Type B pancreatic cell (in vitro differentiated cells): ENCODE measurements at places on chromosomes 3 and 15. TPM values are rescaled to one million over a fixed set of nuclear protein-coding genes. Genes with fewer than 3 reads are reported as not detected.

- no peak overlapping the region for H3K4me3 ChIP-seq
- no peaks in the 10 kb centered on the region for H3K27me3 ChIP-seq
- no peak for DNase-seq
- peak overlapping the region; percentile 31 for H3K27ac ChIP-seq
- peaks cover 6% of the 10 kb centered on the region for H3K4me1 ChIP-seq
Observed at GRCh38 chr15:66462627-66463026, 34.9 kb downstream of the SNAPC5 start.

DNA sequence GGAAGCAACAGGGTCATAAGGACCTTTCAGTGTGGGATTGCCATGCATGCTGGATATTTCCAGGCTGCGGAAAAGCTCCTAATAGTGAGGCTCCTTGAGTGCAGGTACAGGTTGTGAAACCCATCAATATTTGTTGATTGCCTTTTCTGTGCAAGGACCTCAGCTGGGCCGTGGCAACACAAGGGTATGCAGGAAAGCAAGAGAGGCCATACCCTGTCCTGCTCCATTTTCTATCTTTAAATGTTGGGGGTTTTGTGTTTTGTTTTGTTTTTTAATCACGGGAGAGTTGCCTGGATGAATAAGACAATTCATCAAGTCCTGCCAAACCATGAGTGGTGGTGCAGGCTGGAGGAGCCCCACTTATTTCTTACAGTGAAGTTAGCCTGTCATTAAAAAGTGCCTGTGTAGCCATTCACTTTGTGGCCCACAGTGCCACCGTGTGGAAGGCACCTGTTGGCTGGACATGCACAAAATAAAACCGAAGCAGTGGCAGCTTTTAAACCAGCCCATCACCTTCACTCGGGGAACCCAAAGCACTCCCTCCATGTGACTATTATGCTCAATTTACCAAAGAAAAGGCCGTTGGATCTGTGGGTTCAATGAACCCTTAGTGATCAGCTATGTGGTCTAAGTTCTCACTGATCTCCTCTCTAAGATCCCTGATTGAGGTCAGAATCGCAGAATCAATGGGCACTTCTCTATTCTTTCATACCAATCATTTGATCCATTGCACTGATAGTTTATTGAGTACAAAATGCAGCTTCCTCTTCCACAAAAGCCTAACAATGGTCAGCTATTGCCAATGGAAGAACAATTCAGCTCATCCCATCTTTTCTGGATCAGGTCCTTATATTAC, 42.2 kb downstream of the CLDN18 start:
- no peaks in the 10 kb centered on the region for H3K36me3 ChIP-seq
- DNase-seq, result no peak
- H3K4me3 ChIP-seq, result no peak overlapping the region
- no peaks in the 10 kb centered on the region for H3K4me1 ChIP-seq
- H3K27me3 ChIP-seq, result no peaks in the 10 kb centered on the region

DNA sequence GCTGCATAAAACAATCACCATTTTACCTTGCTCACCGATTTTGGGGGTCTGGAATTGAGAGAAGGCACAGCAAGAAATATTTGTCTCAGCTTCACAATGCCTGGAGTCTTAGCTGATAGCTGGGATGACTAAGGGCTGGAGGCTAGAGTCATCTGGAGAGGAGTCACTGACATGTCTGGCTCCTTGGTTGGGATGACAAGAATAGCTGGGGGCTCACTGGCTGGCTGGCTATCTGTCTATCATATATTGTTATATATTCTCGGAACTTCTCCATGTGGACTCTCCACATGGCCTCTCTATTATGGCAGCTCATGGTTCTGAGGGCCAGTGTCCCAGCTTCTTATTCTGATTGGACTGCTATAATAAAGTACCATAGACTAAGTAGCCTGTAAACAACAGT, 20.0 kb upstream of the TRIM71 start:
- DNase-seq, result no peak
- H3K27ac ChIP-seq, result no peak overlapping the region
- H3K4me3 ChIP-seq, result no peak overlapping the region
- no peaks in the 10 kb centered on the region for H3K27me3 ChIP-seq

- no peak within 1 kb of the TSS for H3K4me3 ChIP-seq
- peaks cover 21% of the 10 kb centered on the region for H3K4me1 ChIP-seq
- H3K36me3 ChIP-seq, result no peaks in the 10 kb centered on the region
- peaks cover 40% of the 10 kb centered on the region for H3K27me3 ChIP-seq
- H3K27ac ChIP-seq, result no peak within 1 kb of the TSS
Observed at GRCh38 chr3:16174389-16174788, at the start of gene GALNT15. TSS of gene GALNT15 (plus strand) at chr3:16174680. CDS start at chr3:16175152, 472 bp downstream.

GRCh38 chr3:196454935-196455334, 22.7 kb upstream of the UBXN7 start:
- H3K27me3 ChIP-seq, result no peaks in the 10 kb centered on the region
- H3K4me1 ChIP-seq, result no peaks in the 10 kb centered on the region
- H3K27ac ChIP-seq, result no peak overlapping the region
- DNase-seq, result no peak

GOLGA8H gene
- 0.77 TPM in 1 of 2 replicates, not detected in the other for total RNA-seq

CHCHD4 gene
- 13.6 and 14.1 TPM in 2 replicates for total RNA-seq

GOLGA6D gene
- 0.19 TPM in 1 of 2 replicates, not detected in the other for total RNA-seq

GRCh38 chr3:123611082-123611481, 26.2 kb upstream of the HACD2 start:
- peaks cover 8% of the 10 kb centered on the region for H3K36me3 ChIP-seq
- no peak overlapping the region for H3K27ac ChIP-seq
- DNase-seq, result no peak
- H3K4me3 ChIP-seq, result no peak overlapping the region

QRICH1 gene
- 115 and 123 TPM in 2 replicates for total RNA-seq

GRCh38 chr3:111311126-111311525, 230.9 kb upstream of the CD96 start:
- peaks cover 5% of the 10 kb centered on the region for H3K4me1 ChIP-seq
- H3K4me3 ChIP-seq, result no peak overlapping the region
- no peak overlapping the region for H3K27ac ChIP-seq
- DNase-seq, result no peak
- H3K27me3 ChIP-seq, result no peaks in the 10 kb centered on the region

GRCh38 chr3:42504334-42505127, 2.1 kb downstream of the VIPR1 start:
- DNase-seq, result peak; percentile 45
- H3K27ac ChIP-seq, result no peak overlapping the region
- peak overlapping the region; percentile 75 for H3K4me3 ChIP-seq

DNA sequence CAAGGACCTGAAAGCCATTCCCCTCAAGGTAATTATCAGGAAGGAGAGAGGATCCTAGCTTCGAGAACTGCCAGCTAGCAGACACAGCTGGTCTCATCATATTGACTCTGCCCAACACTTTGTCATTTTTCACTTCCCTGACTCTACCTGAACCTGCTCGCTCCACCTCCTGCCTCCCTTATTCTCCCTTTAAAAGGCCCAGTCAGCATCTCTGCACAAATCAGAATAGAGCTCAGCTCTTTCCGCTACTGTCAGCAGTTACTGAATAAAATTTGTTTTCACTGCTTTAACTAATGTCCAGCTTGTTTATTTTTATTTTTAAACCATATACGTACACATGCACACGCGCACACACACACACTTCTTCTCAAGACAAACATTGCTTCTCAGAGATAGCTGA, 57.2 kb upstream of the MCF2L2 start:
- peak overlapping the region; percentile 70 for H3K27ac ChIP-seq
- DNase-seq, result no peak
- peaks cover 42% of the 10 kb centered on the region for H3K4me1 ChIP-seq
- H3K4me3 ChIP-seq, result no peak overlapping the region

DNA sequence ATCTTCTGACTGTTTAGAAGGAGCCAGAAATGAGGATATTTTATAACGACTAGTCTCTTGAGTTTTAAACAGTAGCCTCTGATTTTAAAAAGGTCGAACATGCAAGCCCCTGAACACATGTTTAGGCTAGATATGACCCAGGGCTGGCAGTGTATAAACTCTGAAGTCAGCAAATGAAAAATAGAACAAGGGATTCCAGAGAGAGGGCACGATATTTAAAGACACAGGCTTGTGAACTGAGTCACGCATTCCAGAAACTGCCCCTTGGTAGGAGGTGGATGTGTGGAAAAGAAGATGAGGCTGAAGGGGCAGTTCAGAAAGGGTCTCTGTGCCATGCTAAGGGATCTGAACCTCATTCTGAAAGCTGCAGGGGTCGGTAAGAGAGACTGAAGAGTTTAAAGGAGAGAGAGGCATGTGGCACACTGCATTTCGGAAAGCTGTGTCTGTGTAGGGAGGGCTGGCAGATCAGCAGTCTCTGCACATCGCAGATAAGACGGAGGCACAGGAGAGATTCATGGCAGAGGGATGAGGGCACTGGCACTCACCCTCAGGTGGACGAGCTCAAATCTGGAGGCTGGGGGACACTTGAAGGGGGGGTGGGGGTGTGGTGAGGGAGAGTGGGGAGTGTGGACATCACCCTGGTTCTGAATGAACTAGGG, 22.1 kb downstream of the ST8SIA2 start:
- H3K27ac ChIP-seq, result no peak overlapping the region
- no peaks in the 10 kb centered on the region for H3K27me3 ChIP-seq
- H3K4me3 ChIP-seq, result no peak overlapping the region
- DNase-seq, result no peak
- H3K4me1 ChIP-seq, result peaks cover 28% of the 10 kb centered on the region

GRCh38 chr3:32897981-32898623, 53.3 kb upstream of the CCR4 start:
- H3K27me3 ChIP-seq, result no peaks in the 10 kb centered on the region
- no peak for DNase-seq
- peaks cover 7% of the 10 kb centered on the region for H3K4me1 ChIP-seq
- H3K27ac ChIP-seq, result peak overlapping the region; percentile 2
